Prostate gland (tissue), 2 donors: ENCODE measurements at places on chromosomes 2 and 18.

GRCh38 chr2:100197631-100198153 lies 55.3 kb upstream of the AFF3 start:
- DNase-seq = peak; percentile 72

GRCh38 chr18:77167251-77167650 lies 34.7 kb upstream of the MBP start:
- no peak for DNase-seq

GRCh38 chr2:74142340-74142739 lies 5.4 kb downstream of the BOLA3 start:
- DNase-seq = no peak

GRCh38 chr18:13192970-13193369 lies 25.6 kb upstream of the LDLRAD4 start:
- DNase-seq = no peak

DNA sequence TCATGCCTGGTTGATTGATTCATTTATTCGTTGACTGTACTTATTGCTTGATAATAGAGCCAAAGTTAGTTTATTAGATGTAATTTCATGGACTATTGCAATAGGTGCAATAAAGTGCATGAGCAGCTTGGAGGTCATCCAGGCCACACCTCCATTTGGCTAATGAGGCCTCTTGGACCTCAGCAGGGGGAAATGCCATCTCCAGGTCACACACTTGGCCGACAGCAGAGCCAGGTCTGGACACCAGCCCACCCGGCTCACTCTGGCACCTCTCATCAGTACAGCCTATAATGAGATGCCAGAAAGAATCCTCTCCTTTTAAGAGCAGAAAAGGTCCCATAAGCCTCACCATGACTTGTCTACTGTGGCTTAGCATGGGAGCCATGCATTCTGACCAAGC lies 71.2 kb upstream of the AFF3 start:
- peak; percentile 29 for DNase-seq

DNA sequence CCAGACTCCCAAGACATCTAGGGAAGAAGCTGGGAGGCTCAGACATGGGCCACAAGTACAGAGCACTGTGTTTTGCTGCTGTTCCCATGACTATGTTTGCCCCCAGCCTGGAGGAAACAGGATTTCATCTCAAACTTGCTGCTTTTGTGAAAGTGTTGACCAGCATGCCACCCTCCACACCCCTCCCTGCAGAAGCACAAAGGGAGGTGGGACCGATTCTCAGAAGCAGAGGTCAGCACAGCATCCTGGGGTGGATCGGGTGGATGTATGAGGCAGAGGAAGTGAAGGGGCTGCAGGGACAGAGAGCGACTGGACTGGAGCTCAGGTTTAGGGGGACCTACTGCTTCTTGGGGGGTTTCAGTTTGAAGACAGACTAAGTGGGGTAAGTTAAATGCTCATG lies 209.2 kb downstream of the ZNF516 start:
- DNase-seq = no peak

DNA sequence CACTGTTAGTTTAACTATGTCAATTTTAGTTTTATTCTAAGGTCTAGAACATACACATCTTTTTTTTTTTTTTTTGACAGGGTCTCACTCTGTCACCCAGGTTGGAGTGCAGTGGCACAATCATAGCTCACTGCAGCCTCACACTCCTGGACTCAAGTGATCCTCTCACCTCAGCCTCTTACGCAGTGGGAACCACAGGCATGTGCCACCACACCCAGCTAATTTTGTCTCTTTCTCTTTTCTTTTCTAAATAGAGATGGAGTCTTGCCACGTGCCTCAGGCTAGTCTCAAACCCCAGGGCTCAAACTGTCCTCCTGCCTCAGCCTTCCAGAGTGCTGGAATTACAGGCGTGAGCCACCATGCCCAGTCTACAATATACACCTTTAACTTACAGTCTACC lies 69.5 kb upstream of the CHRNA1 start:
- no peak for DNase-seq

- DNase-seq = no peak
These were observed 2.5 kb downstream of the SESTD1 start for GRCh38 chr2:179262077-179262660.

DNA sequence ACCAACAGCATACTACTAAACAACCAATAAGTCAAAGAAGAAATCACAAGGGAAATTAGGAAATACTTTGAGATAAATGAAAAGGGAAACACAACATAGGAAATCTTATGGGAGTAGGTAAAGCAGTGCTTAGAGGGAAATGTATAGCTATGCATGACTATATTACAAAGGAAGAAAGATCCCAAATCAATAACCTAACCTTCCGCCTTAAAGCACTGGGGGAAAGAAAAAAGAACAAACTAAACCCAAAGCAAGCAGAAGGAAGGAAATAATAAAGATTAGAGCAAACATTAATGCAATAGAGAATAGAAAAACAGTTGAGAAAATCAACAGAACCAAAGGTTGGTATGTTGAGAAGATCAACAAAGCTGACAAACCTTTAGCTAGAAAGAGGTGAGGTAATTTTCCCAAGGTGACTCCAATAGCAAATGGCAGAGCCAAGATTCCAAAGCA lies 49.9 kb downstream of the DDX1 start:
- DNase-seq = no peak

- DNase-seq = no peak
These were observed 240.5 kb upstream of the CHAC2 start for GRCh38 chr2:53527056-53527455.

DNA sequence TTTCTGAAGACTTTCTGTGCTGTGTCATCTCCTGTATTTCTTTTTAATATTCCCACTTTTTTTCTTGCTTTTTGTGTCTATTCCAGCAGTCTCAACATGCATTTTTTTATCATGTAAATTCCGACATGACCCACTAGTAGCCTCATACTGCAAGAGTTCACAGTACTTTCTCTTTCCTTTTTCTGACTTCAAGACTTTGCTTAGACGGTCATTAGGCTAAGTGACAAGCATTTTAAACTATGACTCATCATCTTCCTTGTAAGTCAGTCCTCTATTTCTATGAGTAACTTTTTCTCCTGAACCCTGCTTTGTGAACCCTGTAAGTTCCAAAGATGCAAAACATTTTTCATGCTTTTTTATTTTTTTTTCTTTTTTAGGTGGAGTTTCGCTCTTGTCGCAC lies 381.2 kb downstream of the TXNL1 start:
- DNase-seq = no peak

DNA sequence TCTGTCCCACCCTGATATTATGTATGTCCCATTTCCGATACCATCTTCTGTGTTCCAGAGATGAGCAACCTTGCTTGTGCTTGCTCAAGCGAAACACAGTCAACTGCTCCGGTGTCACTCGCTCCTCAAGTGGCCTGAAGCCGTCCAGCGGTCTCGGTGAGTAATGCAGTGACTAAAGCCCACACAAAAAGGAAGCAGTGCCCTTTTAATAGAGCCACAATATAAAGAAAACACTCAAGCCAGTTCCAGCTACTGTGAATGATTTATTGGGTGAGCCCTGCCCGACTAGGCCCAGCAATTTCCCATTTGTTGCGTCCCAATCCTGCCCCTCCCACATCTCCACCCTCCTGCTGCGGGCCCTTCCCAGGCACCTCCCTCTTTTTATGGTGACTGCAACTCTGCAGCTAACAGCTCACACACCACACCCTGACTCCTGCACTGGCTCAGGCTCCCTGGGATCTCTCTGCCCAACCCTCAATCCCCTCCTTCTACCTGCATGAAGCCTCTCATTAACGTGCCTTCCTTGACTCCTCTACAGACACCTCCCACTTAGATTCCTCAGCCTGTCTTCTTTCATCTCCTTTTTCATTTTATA lies 44.2 kb upstream of the DSC1 start:
- peak; percentile 91 for DNase-seq

DNA sequence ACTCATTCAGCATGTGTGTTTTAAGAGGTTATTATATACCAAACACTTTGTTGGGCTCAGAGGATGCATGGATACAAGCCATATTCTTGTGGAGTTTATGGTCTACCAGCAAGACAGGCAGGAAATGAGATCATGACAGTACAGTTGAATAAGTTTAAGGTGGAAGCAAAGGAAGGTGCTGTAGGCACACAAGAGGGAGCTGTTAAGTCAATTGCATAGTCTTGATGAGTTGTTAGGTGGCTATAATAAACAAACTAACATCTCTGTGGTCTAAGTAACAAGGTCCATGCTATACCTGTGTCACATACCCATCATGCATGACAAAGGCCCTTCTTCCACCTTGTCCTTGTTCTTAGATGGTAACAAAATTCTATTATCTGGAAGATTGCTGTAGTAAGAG lies 538.3 kb downstream of the CNTNAP5 start:
- no peak for DNase-seq

GRCh38 chr2:41935825-41936224 lies 112.0 kb upstream of the PKDCC start:
- no peak for DNase-seq

DNA sequence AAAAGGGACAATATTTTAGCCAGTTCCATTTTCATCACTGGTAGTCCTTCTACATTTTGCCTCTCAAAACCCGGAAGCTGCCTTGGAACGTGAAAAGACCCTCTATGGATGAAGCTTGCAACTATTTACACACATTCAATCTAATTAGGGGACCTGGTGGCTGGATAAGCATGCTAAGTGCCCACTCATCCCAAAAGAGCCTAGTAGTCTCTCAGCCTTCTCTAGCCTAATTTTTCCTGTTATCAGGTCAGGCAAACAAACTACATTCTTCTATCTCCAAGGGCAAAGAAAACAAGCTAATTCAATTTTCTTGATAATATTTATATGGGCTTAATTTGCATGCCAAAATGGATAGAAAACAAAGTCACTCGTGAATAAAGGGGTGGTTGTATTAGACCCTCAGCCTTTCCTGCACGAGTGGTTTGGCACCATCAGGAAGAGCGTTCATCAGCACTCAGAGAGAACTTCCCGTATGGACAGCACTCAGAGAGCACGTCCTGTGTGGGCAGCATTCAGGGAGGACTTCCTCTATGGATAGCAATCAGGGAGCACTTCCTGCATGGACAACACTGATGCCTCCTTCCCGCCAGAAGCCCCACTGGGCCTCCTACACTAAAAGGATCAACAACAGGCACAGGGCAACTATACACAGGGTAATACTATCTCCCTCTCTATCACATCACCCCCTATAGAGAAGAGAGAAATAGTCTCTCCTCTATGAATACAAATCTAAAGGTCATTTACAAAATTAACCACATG lies 122.2 kb downstream of the RBMS1 start:
- DNase-seq = no peak

GRCh38 chr2:107137706-107138105 lies 251.7 kb upstream of the ST6GAL2 start:
- DNase-seq = no peak

DNA sequence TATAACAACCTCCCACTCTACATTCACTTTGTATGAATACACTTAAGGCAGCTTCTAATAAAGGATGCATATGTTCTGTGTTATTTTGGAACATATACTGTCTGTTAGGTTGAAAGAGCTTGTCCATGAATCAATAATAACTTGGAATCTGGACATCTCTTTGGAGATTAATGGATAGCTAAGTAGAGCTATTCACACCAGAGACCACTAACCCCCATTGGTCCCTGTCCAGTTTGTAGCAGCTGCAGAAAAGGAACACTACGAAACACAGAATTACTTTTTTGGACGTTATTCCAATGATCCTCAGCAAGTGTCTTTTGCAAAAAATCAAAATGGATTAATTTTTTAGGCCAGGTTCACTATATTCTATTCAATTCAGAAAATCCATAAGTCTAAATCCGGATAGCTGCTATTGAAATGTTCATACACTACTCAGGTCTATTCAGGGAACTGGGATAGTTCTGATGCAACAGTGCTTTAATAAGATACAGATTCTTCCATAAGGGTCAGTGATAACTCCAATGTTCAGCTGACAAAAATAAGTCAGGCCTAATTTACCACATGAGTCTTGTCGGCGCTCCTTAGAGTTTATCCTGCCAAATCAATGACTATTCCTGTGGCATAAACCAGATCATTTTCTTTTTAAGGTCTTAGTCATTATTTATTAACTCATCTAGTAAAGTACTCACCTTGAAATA lies 44.2 kb downstream of the NRXN1 start:
- DNase-seq = no peak

DNA sequence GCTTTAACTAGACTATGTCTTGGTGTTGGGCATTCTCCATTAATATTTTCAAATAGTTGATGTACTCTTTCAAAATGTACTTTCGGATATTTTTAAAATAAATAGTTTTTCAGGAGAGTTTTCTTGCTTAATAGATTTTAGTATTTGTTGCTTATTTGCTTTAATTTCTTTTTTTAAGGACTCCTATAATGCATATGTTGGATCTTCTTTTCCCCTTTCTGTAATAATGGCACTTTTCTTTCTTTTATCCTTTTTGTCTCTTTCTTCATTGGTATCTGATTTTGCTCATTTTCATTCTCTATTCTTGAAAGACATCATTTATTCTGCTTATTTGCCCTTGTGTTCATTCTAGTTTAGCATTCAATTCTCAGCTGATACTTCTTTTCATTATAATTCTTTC lies 791.6 kb downstream of the GALR1 start:
- no peak for DNase-seq

GRCh38 chr2:676647-677055 lies 555 bp downstream of the TMEM18 start:
- peak; percentile 99 for DNase-seq

GRCh38 chr2:180873219-180873618 lies 107.2 kb upstream of the UBE2E3 start:
- no peak for DNase-seq

- no peak for DNase-seq
These were observed 262.9 kb upstream of the FBXO11 start for GRCh38 chr2:48169141-48169592.

- DNase-seq = no peak
These were observed 34.2 kb downstream of the CHST10 start for GRCh38 chr2:100383306-100383705.

DNA sequence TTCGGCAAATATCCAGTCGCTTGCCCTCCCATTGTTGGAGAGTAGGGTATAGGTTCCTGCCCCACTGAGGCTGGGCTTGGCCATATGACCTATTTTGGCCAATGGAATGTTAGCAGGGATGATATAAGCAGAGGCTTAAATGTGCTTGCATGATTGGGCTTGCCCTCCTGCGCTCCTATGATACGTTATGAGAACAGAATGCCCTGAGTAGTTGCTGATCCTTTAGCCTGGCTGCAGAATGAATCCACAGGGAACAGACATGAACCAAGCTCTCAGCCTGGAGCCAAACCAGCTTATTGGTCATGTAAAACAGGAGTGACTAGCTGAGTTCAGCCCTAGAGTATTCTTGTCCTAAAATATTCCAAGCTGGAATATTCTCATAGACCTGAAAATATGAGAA lies 34.8 kb upstream of the IMP4 start:
- no peak for DNase-seq

GRCh38 chr2:236947896-236948295 lies 137.8 kb upstream of the COPS8 start:
- no peak for DNase-seq

GRCh38 chr2:160474319-160474645 lies 19.3 kb downstream of the RBMS1 start:
- DNase-seq = no peak

GRCh38 chr2:7033136-7033960 lies 116.1 kb downstream of the RNF144A start:
- no peak for DNase-seq

- no peak for DNase-seq
These were observed 263.7 kb downstream of the ANAPC1 start for GRCh38 chr2:111620281-111620680.

GRCh38 chr18:23920054-23920453 lies 94.5 kb upstream of the TTC39C start:
- no peak for DNase-seq
